ENCODE measurements at places on chromosomes 4 and X.

GRCh38 chrX:154529206-154529612, 13.2 kb upstream of the FAM3A start:
- DNase-seq: no peak

DNA sequence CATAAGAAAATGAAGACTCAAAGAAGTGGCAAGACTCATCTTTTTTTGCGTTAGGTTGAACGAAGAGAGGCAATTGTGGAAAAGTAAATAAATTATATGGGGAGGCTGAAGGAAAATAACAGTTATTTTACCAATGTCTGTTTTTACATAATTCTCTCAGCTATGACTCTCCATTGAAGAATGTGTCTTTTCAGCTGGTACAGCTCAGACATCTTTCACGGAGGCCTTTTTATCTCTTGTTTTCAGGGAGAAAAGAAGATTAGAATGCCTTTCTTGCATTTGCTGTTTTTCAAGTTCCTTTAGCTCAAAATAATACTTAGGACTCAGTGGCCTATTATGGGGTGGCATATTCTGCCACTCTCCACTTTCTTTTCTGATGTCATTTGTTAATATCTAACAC, 153.0 kb downstream of the ADAM29 start:
- no peak for DNase-seq

GRCh38 chrX:1165535-1166196, 46.8 kb downstream of the CRLF2 start:
- no peak for DNase-seq

GRCh38 chr4:124961138-124961750, 248.7 kb upstream of the ANKRD50 start:
- DNase-seq: no peak

GRCh38 chr4:158254292-158254691, 44.0 kb downstream of the TMEM144 start:
- no peak for DNase-seq

- no peak for DNase-seq
Observed at GRCh38 chr4:125489952-125490690, 175.4 kb downstream of the FAT4 start.

DNA sequence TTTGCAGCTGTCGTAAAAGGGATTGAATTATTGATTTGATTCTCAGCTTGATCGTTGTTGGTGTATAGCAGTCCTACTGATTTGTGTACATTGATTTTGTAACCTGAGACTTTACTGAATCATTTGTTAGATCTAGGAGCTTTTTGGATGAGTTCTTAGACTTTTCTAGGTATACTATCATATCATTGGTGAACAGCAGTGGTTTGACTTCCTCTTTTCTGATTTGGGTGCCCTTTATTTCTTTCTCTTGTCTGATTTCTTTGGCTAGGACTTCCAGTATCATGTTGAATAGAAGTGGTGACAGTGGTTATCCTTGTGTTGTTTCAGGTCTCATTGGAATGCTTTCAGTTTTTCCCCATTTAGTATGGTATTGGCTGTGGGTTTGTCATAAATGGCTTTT, 8.4 kb downstream of the APOOL start:
- DNase-seq: no peak

DNA sequence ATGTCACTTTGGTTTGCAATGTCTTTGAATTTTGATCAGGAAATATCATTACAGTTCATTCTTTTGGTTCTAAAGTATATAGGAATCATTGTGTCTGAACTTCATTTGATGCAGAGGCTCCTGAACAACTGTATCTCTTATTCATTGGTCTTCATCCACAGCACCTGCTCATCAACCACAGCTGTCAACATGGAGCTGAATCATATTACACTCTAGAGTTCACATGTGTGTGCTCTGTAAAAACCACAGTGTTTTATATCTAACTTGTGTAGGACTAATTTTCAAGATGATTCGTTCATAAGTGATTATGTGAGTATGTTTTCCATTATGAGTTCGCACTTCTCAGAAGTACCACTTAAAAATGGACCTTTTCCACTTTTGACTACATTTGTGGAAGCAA, 643.3 kb upstream of the FAM241A start:
- no peak for DNase-seq

DNA sequence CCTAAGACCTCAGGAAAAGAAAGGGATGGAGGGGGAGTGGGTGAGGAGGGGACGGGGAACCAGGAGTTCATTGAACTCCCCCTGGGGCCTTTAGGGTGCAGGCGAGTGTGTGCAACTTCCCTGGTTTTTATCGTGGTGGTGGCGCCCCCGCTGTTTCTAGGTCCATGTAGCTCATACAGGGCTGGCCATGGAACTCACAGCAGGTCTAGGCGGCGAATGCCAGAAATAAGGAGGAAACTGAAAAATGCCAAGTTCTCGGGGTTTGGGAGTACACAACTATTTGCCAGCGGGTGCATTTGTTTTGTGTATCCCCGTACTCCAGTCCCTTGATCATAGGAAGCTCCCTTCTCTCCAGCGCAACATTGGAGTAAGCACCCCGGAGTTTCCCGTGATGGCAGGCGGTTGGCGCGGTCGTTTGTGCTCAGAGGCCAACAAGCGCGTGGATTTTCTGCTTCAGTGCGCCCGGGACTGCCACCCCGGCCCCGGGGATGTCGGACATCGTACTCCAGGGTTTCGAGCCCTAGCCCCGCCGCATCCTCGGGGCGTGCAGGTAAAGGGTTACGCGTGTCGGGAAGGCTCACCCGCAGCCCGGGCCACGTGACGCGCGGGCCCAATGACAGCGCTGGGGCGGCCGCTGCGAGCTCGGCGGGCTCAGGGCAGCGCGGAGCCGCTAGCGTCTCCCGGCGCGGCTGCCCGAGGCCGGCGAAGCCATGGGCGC, 208.9 kb downstream of the NWD2 start:
- DNase-seq: peak; percentile 60

DNA sequence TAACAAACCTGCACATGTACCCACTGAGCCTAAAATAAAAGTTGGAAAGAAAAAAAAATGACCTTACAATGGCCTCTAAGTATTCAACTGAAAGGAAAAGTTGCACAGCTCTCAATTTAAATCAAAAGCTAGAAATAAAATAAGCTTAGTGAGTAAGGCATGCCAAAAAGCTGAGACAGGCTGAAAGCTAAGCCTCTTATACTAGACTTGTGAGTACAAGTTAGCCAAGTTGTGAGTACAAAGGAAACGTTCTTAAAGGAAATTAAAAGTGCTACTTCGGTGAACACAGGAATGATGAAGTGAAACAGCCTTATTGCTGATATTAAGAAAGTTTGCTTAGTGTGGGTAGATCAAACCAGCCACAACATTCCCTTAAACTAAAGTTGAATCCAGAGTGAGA, 707.9 kb upstream of the PITX2 start:
- no peak for DNase-seq

GRCh38 chrX:18769812-18770573, 62.5 kb downstream of the PPEF1 start:
- DNase-seq: no peak

- DNase-seq: no peak
Observed at GRCh38 chrX:138745196-138745595, 33.7 kb upstream of the FGF13 start.

- DNase-seq: no peak
Observed at GRCh38 chrX:41347186-41347585, 13.2 kb downstream of the DDX3X start.

DNA sequence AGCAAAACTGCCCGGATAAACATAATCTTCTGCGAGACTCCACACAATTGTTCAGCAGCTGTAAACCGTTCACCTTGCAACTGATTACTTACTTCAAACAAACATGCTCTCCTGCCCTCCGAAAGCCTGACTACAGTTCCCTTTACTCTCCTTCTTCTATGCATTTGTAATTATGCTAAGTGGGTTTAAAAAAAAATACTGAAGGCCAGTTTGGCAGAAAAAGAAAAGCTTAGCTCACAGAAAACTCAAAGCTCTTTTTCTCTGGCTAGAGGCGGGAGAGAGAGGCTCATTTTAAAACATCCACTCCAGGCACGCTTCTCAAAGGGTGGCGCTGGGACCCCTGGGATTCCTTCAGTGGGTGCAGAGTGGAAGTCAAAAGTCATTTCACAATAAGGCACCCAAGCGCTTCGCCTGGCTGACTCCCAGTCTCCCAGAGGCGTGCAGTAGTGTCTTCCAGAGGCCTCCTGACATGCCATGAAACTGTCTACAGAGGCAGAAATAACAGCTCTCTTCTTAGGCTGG, 1.9 kb downstream of the DHRSX start:
- no peak for DNase-seq

- no peak for DNase-seq
Observed at GRCh38 chr4:127097061-127097460, 535.7 kb upstream of the INTU start.

- DNase-seq: no peak
Observed at GRCh38 chr4:183635741-183636140, 23.2 kb downstream of the RWDD4 start.

DNA sequence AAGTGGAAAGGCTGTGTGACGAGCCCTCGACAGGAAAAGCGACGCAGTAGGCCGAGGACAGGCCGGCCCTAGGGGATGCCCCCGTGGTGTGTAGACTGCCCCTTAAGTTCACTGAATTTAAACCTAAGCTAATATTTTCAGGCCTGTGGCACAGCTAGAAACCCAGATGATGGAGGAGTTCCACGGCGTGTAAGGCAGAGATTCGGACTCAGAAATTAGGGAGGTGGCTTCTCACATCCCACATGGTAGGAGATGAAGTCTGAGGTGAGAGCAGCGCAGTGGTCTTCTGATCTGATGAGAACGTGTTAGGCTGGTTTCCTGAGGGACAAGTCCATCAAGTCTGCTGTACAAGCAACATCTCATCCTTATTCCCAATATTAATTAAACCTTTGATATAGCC, 7.8 kb downstream of the LRP2BP start:
- no peak for DNase-seq

GRCh38 chr4:37995981-37996775, 36.0 kb downstream of the PTTG2 start:
- DNase-seq: no peak

DNA sequence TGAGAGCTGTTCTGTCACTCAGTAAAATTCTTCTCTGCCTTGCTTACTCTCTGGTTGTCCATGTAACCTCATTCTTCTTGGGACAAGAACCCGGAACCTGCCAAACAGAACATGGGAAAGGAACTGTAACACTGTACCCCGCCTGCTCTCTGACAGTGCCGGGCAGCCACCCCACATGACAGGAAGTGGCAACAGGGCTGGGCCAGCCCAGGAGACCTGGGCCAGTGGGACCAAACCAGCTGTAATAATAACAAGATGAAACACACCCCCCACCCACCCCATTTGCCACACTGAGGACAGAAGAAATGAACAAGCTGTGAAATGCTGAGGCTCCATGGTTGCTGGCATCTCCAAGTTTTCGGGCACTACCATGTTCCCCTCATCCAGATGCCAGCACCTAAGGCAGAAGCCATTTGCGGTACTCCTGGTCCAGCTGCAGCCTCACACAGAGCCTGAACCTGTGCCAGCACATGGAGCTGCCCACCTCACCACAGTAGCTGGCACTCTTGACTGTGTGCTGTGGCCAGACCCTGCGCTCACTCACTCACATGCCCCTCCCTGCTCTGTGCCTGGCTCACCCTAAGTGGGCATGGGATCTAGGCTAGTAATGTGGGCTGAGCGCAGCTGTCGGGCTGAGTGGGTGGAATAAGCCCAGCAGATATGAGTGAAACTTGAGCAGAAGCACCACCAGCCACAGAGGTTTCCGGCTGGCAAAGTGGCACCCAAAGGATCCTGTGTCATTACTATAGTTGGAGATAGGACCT, 126.2 kb upstream of the UGT8 start:
- DNase-seq: no peak

GRCh38 chr4:19382993-19383756, 868.5 kb upstream of the SLIT2 start:
- no peak for DNase-seq

GRCh38 chr4:83692028-83692427, 156.1 kb downstream of the GPAT3 start:
- no peak for DNase-seq

DNA sequence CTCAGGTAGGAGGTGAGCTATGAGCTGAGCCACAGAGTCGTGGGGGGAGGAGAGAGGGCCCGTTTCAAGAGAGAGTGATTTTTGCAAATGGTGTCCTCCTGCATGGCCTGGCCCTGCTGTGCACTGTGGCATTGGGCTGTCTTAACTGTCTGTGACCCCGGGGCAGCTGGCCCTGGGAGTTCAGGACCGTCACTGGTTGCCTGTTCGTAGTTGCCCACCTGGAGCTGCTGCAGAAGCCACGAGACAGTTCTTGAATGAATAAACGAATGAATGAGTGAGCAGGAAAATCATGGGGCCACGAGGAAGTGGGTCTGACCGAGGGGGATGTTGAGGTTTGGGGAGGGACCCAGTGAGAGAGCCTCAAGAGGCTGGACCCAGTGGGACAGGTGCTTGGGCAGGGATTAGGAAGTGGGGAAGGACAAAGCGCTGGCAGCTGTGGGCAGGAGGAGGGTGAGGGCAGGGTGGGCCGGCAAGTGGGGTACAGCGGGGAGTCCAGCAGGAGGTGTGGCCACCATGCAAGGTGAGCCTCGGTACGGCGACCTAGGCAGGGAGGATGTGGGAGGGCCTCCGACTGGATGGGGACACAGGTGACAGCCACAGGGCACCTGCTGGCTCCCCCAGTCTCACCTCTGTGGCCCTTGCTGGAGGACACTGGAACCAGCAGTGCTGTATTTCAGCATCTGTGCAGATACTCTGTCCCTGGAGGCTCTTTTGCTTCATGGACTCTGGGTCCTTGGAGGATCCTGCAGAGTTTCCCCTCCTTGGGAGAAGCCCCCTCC, 10.2 kb downstream of the RGS12 start:
- DNase-seq: peak; percentile 36

DNA sequence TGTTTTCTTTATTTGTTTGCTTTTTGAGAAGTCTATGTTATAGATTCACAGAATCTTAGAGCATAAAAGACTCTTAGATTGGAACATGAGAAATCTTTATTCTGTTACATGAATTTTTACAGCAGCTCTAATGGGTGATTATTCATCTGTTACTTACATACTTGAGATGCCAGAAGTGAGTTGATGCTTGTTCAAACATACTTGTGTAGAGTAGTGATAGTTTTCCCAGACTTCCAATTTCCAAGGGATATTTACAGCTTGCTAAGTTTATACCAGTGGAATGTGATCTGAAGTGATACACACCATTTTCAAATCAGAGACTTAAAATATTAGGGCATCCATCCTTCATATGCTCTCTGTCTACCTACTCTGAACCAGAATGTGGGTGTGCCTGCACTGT, 252.9 kb upstream of the SMIM31 start:
- DNase-seq: no peak

DNA sequence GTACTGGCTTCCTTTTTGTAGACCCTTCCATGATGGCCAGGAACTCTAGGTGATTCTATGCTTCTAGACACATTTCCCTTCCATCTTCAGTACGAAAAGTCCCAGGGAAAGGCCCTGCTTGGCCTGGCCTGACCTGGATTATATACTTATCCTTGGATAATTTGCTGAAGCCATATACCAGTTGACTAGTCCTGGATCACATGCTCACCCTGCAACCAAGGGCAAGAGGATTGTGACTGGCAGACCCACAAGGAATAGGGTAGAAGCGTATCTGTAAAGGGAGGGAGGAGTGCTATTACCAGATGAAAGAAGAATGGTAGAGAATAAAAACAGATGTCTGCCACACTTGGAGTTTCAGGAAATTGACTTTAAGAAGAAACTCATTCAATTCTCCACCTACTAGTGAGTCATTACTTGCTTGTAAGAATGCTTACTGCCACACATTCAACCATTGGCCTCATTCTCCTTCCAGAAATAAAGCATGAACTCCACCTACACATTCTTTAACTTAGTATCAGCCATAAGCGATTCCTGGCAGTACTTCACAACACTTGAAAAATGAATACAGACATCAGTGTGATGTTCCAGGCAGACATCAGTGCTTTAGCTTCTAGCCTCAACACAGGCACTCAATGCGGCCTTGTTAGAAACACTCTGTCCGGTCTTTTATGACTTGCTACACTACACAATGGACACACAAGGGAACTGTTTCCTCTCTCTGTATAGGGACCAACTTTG, 141.8 kb downstream of the CBR4 start:
- DNase-seq: no peak

- DNase-seq: no peak
Observed at GRCh38 chr4:113919145-113919544, 60.3 kb downstream of the ARSJ start.

All from activated T-cell treated with anti-CD3 and anti-CD28 coated beads, Interleukin-2, amount 50 U/mL, for 1 hour (primary cell).